ENCODE measurements at places on chromosomes 13 and 19.

- DNase-seq, result no peak
Measured at GRCh38 chr13:96273196-96273595, 183.3 kb downstream of the HS6ST3 start.

DNA sequence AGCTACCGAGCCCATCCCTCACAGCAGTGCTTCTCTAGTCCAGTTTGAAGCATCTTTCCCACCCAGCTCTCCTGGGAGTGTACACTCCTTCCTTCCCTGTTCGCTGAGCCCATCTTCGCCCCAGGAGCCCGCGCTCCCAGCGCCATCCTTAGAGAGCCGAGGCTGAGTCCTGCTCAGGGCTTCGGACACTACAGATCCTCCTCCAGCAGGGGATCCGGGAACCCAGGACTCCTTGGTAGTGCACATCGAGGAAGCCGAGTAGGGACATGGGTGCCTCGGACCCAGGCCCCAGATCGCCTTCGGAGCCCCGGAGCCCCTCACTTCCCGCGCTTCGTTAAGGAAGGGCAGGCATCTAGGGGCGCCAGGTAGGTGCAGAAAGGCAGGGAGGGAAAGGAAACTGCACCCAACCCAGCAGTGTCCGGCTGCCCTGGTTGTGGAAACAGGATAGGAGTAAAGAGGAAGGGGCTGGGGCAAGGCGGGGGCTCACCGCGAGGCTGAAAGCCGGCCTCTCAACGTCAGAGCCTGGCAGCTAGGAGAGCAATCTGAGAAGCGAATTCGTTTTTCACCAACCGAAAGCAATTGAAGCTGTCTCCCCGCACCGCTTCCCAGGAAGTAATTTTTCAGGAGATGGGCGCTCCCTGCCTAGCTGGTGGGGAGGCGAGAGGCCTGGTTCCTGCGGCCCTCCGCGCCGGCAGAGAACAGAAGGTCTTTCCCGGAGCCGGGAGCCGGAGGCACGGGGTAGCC lies 1.0 kb downstream of the PDX1 start:
- DNase-seq, result no peak

- DNase-seq, result no peak
Measured at GRCh38 chr19:10887616-10888367, 16.4 kb downstream of the CARM1 start.

GRCh38 chr13:41231786-41232185 lies 31.6 kb downstream of the MTRF1 start:
- DNase-seq, result no peak

DNA sequence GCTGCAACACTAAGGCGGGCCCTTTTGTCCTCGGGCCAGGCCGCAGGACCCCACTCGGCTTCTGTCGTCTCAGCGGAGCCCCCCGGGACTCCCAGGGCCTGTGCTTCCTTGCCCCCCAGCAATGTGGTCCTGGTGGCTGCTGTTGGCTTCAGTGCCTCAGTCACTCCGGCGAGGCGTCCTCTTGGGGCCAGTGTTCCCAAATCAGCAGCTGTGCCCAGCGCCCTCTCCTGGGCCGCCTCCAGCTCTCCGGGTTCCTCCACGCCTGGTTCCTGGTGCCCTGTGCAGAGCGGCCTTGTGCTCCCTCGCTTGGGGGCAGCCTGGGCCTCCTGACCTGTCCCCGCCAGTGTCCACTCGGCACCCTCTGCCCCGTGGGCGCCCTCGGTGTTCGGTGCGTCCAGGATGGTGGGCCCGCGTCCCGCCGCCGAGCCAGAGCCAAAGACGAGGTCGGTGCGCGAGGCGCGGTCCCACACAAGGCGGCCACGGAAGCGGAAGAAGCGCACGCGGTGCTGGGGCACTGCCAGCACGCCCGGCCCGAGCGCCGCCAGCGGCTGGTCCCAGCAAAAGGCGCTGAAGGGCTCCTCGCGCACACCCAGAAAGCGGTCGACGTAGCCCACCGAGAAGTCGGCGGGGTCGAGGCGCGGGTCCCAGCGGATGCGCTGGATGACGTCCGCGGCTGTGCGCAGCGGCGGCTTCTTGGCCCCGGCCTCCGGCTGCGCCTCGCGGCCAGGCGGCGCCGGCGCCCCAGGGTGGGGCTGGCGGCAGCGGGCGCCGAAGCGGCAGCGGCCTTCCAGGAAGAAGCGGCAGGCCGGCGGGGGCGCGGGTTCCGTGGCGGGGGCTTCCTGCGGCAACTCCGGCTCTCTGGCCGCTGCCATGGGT lies 685 bp downstream of the LENG9 start:
- DNase-seq, result no peak
